Activated T-cell treated with anti-CD3 and anti-CD28 coated beads for 24 hours (primary cell): ENCODE measurements at places on chromosomes 11 and 22.

DNA sequence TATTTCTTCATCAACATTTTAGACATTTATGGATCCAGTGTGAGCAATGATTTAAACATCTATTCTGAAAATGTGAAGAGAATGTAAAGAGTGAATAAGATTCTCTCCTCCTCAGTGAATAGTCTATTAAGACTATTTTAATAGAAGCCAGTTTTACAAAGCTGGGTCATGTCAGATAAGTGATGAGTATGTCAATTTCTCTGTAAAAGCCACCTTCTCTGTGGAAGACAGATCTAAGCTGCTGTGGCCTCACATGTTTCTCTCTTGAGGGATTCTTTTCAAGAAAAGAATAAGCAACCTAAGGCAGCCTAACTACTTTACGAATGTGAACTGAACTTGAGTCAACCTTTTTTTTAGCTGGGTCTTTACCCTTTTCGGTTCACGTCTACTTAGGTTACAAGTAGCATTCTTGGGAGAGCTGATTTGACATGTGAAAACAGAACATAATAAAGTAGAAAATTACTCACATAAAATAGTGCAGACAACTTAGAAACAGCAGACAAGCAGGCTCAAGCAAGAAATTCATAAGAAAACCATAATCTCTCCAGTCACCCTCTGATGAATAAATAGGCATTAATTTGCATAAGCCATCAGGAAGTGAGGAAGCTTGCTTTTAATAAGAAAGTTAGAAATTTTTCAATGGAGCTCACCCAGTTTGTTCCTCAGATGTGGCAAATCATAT lies 9.9 kb downstream of the CTSC start:
- no peak for DNase-seq

DNA sequence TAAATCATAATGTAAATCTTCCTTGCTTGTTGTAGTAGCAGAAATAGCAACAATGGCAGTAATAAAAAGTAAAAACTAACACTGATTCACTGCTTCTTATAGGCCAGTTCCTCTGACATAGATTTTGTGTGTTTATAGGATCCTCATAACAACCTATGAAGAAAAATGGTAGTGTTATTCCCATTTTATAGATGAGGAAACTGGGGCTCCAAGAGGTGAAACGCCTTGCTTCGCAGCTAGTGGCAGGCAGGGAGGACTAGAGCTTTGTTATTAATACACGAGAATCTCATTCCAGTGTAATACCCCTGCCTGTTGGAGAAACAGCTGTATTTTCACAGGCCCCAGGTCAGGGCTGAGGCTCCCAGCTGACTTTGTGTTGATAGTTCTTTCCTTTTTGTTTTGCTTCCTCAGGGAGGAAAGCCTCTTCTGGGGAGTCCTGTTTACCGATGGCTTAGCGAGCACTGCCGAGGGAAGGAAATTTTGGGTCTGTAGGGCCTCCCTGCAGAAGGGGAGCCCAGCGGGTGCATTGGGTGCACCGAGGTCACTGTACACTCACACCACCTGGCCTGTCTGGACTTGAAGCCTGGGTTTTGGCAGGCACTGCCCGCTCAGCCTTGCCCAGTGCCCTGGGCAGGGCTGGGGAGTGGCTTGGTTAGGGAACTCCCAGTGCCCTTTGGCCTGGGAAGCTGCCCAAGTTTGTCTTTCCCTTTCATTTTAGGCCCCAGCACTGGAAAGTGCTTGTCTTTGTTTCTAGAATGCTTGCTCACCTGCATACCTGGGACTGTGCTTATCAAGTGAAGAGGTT lies 13.5 kb downstream of the KIAA1671 start:
- DNase-seq, result no peak

DNA sequence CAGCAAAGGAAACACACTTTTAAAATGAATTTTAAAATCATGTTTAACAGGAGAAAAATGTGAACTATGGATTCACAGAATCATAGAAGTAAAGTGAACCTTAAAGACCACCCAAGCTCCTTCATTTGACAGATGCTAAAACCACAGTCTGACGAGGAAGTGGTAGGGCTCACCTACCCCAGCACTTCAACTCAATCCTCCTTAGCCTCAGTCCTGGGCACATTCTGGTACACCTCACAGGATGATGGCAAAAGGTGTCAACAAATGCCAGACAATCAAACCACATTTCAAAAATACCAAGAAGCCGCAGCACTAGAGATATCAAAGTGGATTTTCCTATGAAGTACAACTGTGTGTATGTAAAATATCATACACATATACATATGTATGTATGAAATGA lies 43.1 kb downstream of the PITPNB start:
- no peak for DNase-seq

- DNase-seq, result no peak
These were observed 8.7 kb upstream of the DAGLA start for GRCh38 chr11:61671527-61671926.

DNA sequence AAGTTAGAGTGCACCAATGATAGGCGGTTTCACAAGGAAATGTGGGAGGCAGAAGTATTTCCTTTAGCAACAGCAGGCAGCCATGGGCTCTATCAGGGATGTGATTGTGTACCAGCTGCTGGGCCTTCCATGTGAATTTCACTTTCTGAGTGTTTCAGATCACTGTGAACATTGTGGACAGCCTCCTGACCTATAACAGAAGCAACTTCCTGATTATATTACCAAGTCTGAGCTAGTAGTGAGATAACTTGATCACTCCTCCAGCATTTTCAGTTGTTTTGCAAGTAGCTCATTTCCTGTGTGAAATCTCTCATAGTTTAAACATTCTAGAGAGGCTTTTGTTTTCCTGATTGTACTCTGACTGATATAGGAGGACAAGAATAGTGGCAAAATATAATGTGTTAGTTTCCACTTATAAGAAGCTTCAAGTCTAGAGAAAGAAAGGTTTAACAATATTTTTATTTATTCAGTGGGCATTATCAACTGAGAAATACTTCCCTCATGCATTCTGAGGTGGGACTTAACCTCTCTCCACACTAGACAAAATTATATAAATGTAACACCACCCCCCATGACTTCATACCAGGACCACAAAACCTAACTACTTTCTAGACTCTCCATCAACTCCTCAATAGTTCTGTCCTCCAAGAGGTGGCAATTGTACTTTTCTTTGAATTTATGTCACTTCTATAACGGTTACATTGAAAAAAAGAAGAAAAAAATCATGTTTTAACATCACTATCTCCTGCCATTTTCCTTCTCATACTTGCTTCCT lies 184.2 kb upstream of the LUZP2 start:
- no peak for DNase-seq

GRCh38 chr11:87076260-87076783 lies 38.6 kb downstream of the TMEM135 start:
- DNase-seq, result no peak

DNA sequence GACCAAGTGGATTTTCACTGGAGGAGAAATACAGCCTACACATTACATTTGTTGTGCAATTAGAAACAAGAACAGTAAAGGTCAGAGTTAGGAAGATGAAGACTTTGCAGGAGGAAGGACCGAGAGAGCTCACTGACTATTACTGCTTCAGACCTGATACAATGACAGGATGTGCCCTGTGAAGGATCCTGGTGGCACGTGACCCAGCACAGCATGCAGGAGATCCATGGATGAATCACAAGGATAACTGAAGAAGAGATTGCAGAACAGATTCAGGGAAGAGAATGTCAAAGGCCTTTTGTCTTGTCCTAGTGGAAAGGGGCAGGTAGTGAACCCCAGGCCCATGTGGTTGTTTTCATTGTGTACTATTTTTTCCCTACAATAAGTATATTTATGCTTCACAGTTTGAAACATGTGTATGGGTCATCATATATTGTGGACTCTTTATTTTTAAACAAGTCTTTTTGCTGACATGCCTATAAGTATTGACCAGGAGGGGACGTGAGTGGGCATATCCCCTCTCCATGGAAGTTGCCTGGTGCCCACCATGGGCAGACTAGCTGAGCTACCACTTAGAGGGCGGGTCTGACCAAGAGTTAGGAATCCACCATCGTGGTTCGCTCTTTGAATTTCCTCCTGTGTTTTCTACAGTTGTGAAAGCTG lies 44.3 kb downstream of the RASSF10 start:
- no peak for DNase-seq

- no peak for DNase-seq
These were observed 62.8 kb downstream of the AMOTL1 start for GRCh38 chr11:94830722-94831510.

- DNase-seq, result no peak
These were observed 44.1 kb upstream of the PRDM11 start for GRCh38 chr11:45102361-45102809.

DNA sequence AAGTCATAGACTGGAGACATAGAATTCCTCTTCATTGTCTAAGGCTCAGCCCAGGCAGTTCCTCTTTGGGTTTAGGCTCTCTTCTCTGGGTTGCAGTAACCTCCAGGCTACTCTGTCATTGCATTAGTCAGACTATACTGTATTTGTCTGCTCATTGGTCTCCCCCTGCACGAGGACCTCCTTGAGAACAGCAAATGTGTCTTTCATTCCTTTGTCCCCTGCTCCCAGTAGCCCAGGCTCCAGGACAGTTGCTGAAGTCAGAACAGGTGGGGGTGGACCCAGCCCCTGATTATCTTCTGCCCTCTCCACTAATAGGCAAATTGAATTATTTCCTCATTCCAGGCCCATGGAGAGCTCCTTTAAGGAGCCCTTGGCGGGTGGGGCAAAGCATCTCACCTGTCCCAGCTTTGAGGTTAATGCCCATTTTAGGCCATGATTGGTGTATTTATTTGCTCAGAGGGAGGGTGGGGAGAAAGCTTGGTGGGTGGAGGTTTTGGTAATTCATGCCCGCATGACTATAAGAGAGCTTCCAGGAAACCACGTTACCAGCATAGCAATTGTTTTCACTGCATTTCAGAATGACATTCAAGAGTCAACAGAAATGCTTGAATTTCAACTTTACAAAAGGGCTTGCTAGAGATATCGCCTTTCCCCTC lies 40.9 kb downstream of the NAV2 start:
- DNase-seq, result no peak

- no peak for DNase-seq
These were observed 32.6 kb downstream of the RCOR2 start for GRCh38 chr11:63884196-63884932.

DNA sequence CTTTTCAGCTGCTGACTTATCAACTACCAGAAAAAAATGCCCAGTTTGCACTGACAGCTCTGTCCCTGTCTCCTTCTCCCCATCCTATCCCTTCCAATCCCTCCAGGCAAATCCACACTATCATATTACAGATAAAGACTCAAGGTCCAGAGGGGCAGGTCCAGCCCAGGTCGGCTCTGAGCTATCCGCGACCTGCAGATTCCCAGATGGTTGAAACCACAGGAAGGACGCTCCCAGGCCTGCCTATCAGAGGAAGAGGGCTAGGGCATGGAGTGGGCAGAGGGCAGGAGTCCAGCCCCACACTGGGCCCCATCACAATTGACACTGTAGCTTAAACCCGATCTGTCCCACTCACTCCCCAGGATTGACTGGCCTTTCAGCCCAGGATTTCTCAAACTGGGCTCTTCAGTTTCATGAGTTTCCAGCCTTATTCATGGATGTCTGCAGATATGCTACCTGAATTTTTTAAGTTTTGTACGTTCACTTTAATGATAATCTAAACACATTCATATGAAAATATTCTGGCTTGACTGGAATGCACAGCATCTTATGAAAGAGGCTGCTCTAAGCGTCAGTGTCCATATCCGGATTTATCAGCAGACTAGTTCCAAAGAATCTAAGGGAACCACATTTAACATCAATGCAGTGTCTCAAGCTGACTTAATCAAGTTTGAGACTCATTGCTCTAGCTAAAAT lies 16.4 kb upstream of the FCHSD2 start:
- no peak for DNase-seq

DNA sequence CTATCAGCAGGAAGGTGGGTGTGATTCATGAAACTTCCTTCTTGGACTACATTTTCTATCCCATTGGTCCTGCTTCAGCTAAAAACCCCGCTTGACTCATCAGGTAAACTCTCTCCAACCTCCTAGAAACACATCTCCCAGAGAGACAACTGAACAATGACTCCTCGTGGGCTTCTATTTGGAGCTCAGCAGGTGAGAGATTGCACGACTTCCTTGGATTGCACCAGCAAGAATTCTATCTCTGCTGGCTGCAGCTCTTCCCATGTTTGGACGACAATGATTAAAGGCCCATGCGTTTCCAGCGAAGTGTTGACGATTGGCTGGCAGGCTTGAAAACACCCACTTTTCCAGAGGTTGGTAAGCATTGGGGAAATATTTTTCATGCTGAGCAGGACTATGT lies 216.1 kb upstream of the NTM start:
- DNase-seq, result no peak

- DNase-seq, result no peak
These were observed 2.4 kb upstream of the SCGB2A2 start for GRCh38 chr11:62267576-62267975.

- no peak for DNase-seq
These were observed 23.9 kb upstream of the LYVE1 start for GRCh38 chr11:10592331-10592730.

DNA sequence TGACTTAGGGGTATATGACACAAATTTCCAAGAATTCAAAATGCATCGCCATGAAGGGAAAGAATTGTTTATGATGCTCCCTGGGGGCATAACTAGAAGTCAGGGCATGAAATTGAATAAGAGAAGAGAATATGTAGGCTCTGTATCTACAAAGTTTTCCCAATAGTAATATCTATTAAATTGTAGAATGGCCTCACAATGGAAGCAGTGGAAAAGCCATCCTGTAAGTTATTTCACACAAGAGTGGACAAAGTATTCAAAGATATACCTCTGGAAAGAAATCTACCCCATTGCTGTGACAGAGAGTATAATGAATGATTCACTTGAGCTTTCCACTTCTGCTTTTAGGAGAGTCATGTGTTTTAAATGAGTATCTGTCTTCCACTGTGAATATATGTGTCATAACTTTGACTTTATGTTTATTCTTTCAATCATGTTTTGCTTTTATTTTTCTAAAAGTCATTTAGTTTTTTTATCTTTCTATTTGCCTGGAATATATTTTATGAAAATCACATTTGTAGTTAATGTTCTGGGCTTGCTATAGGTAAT lies 65.7 kb upstream of the DDI1 start:
- DNase-seq, result no peak

GRCh38 chr11:9639985-9640384 lies 23.9 kb upstream of the SWAP70 start:
- no peak for DNase-seq

- DNase-seq, result no peak
These were observed 25.6 kb downstream of the MRPL21 start for GRCh38 chr11:68878022-68878421.

- no peak for DNase-seq
These were observed 74.5 kb downstream of the FAM76B start for GRCh38 chr11:95714843-95715776.

- DNase-seq, result no peak
These were observed 473.4 kb downstream of the MN1 start for GRCh38 chr22:27327981-27328721.

GRCh38 chr11:67489885-67490726 lies 7.3 kb downstream of the AIP start:
- no peak for DNase-seq
